ENCODE measurements at places on chromosomes 3 and 15. TPM values are rescaled to one million over a fixed set of nuclear protein-coding genes. Genes with fewer than 3 reads are reported as not detected.

TP63 gene
- total RNA-seq: under 0.01 TPM

ADGRG7 gene
- total RNA-seq: 0.35 TPM

MYL3 gene
- total RNA-seq: 4.7 TPM

SLC24A5 gene
- not detected for total RNA-seq

ZNF106 gene
- total RNA-seq: 52.8 TPM

SAXO2 gene
- total RNA-seq: under 0.01 TPM

C2CD4A gene
- total RNA-seq: under 0.01 TPM

TARS3 gene
- 11.3 TPM for total RNA-seq

PATL2 gene
- not detected for total RNA-seq

TGM5 gene
- total RNA-seq: 0.25 TPM

UROC1 gene
- not detected for total RNA-seq

BTBD1 gene
- 86.8 TPM for total RNA-seq

CCDC9B gene
- total RNA-seq: 165 TPM

TNFAIP8L3 gene
- 0.35 TPM for total RNA-seq

ANKRD34C gene
- not detected for total RNA-seq

ERICH6 gene
- not detected for total RNA-seq

FBXW12 gene
- not detected for total RNA-seq

All from renal cortical epithelial cell (primary cell).